ENCODE measurements at places on chromosomes 2 and 18.

DNA sequence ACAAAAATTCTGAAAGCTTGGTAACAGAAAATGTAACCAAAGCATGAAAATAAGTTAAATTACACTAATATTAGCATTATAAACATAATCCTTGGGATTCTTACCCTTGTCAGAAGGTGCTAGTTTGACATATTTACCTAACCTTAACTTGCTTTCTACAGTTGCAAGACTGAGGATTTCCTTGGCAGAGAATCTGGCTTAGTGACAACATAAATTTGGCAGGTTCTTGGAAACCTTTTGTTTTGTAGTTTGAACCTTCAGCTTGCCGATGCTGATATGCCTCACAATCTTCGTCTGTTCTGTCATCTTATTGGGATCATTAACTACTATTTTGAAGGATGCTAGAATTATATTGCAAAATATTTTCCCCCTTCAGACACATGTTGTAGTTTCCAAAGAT is 3.4 kb downstream of the XIRP2 start:
- DNase-seq, result no peak

GRCh38 chr2:4416431-4416830 is 713.1 kb downstream of the DCDC2C start:
- DNase-seq, result no peak

GRCh38 chr2:172375251-172375650 is 52.1 kb upstream of the ITGA6 start:
- no peak for DNase-seq

DNA sequence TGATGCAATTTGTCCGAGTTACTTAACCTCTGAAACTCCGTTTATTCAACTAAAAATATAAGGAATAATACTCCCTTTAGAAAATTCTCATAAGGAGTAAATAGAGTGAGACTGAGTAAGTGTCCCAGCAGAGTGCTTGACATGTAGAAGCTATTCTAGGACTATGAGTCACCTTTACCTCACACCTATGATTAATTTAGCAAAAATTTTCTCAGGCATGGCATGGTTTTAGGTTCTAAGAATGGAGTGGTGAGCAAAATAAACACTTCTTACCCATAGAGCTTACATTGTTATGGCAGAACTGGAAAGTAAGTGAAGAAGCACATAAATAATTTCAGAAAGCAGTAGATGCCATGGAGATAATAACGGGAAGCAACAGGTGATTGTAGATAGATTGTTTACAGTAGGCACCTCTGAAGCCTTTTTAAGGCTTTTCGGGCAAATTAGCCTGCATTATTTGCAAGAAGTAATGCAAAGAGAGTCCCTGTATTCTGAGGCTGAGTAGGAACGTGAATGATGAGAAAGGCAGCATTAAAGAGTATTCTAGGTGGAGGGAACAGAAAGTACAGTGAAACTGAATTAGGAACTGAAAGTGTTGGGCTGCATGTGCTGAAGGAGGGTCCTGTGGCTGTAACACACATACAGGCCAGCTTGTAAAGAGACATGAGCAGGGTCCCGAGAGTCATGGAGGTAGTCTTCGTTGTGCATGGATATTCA is 209.2 kb downstream of the ZNF407 start:
- no peak for DNase-seq

DNA sequence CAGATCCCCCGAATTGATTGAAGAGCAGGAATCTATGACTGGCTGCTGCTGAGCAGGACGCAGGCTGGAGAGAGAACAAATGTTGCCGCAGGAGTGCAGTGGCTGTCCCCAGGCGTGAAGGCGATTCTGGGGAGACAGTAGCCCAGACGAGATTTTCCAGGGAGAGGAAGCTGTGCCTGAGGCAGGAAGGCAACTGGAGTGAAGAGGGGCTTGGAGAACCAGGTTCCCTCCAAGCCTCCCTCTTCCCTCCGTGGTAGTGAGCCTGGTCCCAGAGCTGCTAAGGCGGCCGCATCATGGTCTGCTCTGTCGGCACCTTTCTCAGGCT is 1.3 kb upstream of the NPPC start:
- DNase-seq, result peak; percentile 45

GRCh38 chr2:149119368-149119767 is 80.9 kb downstream of the LYPD6B start:
- no peak for DNase-seq

- DNase-seq, result no peak
Observed at GRCh38 chr2:165453561-165454094, 15.9 kb upstream of the CSRNP3 start.

GRCh38 chr2:46410273-46411244 is 68.8 kb upstream of the TMEM247 start:
- DNase-seq, result no peak

DNA sequence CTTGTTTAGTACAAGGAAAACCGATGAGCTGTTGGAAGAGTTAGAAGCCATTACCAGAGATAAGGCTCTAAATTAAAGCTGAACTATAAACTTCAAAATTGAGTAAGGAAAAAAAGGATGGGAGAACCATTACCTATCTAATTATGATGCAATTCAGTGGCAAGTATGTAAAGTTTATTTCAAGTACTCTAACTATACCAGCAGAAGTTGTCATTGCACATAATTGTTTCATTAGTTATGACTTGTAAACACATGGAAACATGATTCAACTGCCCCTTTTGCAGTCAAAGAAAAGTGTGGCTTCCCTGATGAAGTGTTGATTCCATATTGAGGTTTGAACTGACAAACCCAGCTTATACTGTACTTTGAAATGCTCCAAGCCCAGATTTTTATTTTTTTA is 324.1 kb upstream of the KCNJ3 start:
- no peak for DNase-seq

- DNase-seq, result no peak
Observed at GRCh38 chr2:183172220-183172887, 48.1 kb downstream of the NUP35 start.

- DNase-seq, result no peak
Observed at GRCh38 chr2:201205515-201205849, 22.5 kb downstream of the CASP10 start.

GRCh38 chr2:45223531-45223930 is 214.3 kb upstream of the SIX2 start:
- DNase-seq, result no peak

- DNase-seq, result no peak
Observed at GRCh38 chr2:134325696-134326095, 71.8 kb downstream of the MGAT5 start.

DNA sequence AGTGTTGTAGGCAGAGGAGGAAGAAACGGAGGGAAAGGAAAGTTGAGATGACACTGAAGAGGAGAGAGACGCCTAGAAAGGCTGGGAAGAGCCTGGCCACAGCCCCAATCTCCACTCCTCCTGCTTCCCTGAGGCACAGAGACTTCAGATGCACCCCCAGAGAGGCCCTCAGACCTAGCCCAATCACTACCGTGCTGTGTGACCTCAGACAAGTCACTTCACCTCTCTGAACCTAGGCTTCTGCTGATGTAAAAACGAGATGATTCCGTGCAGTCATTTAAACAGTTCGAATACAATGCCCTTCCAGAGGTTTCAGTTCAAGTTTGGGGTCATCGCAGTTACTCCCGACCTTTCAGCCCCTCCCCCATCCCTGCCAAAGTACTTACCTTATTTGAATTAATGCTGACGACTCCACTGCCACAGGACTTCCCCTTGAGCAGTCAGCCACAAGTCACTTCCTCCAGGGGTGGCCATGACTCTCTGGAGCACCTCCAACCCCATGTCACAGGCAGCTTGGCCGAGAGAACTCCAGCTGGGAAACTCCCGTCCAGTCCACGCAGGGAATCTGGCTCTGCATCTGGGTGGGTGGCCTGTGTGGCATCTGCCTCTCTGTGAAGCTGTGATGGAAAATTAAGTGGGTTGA is 105.2 kb upstream of the ID2 start:
- DNase-seq, result peak; percentile 51

- peak; percentile 75 for DNase-seq
Observed at GRCh38 chr2:25165992-25166875, 2.1 kb downstream of the POMC start.

DNA sequence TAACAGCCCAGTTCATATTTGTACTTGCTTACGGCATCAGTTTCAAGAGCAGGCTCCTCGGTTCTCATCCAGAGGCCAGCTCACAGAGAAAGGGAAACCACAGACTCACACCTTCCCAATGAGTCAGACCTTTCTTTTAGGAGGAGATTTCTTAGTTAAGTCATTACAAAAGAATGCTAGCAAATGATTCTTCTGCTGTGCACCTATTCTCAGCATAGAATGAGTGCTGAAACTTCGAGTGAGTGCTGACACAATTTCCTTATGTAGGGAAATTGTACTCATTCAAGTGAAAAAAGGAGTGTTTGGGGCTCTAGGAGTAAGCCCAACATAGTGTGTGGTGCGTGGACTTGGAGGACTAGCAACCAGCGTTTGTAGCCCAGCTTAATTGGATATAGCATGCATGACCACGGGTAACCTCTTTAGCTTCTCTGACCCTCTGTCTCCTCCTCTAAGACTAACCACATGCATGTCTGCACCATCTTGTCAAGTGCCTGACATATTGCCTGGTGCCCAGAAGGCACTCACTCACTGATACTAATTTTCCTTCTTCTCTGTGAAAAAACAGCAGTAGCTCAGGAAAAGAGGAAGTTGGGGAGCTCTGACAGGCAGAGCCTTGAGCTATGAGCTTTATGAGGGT is 87.0 kb downstream of the ALPK2 start:
- DNase-seq, result peak; percentile 89

DNA sequence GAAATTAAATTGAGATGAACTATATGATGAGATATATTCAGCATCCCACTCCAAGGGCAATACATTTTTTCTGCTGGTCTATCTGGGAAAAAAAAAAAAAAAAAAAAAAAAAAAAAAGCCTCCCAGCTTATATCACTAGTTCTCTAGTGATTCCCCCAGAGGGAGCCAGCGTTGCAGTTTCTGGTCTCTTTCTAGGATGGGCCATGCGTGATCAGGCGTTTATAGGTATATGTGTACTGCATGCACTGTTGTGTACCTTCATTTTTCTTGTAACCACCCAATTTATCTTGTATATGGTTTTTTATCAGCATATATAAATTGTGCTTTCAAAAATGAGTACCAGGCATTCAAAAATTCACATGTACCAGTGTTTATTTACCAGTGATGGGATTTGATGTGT is 35.1 kb downstream of the DCDC2C start:
- DNase-seq, result peak; percentile 69

GRCh38 chr18:54094474-54094873 is 130.0 kb downstream of the MBD2 start:
- no peak for DNase-seq

DNA sequence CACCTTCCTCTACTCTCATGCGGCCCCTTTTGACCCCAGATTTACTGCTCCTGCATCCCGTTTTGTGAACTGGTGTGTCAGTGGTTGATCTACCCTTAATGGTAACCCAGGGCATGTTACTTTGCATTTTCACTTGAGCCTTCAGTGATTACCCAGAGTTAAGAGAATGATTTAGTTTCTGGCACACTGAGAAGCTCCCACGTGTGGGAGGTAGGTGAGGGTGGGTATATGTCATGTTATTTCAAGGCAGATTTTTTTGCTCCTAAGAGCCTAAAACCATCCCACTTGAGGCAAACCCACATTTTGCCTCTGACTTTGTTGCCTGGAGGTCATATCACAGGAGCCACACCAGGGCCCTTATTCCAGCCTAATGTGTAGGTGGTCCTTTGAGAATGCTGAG is 186.7 kb downstream of the CTIF start:
- no peak for DNase-seq

DNA sequence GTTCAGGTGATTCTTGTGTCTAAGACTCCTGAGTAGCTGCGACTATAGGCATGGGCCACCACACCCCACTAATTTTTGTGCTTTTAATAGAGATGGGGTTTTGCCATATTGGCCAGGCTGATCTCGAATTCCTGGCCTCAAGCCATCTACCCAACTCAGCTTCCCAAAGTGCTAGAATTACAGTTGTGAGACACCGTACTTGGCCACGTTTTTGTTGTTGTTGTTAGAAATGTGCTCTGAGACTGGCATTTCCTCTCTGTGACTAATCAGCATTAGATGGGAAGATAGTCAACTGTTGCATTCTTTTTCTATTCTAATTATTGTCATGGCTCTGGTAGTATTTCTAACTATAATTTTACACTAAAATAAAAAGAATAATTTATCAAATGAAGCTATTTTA is 191.7 kb downstream of the CAMKMT start:
- no peak for DNase-seq

DNA sequence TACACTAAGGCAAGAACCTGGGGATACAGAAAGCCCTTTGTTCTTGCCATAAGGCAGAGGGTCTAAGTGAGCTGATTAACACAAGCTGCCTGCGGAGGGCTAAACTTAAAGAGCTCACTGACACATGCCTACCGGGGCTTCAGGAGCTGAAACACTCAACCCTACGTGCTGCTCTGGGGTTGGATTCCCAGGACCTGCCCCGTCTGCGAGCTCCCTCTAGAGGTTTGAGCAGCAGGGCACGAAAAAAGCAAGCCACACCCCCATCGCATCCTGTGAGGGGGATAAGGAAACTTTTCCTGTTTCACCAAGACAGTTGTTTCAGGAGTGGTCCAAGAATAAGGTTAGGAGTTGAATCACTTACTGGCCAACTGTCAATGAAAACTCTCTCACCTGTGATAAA is 562.1 kb downstream of the TMX3 start:
- DNase-seq, result peak; percentile 73

GRCh38 chr2:218883491-218884490 is 3.1 kb downstream of the WNT10A start:
- DNase-seq, result peak; percentile 76

DNA sequence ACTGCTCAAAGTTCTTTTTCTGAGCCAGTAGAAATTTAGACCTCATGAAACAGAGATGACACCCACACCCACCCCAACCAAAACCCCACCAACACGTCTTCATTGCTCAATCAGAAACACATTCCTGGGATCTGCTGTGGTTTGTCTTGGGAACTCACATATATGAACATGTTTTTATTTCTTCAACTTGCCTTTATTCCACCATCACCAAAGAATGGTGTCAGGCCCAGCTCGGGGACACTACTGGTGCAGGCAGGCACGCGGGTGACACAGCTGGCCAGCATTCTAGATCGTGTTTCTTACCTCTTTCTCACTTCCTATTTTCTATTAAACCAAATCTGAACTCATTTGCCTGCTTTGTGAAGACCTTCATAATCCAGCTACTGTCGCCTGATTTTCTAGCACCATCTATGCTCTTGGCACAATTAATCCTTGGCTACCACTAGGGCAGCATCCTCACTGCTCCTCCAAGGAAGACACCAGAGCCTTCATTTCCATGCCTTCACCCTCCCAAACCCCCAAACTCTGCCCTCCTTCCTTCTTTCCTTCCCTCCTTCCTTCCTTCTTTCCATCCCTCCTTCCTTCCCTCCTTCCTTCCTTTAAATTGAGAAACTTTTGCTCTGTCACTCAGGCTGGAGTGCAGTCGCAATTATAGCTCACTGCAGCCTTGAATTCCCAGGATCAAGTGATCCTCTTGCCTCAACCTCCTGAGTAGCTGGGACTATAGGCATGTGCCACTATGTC is 157.1 kb downstream of the BCL2 start:
- no peak for DNase-seq

- DNase-seq, result no peak
Observed at GRCh38 chr18:60292186-60292585, 80.4 kb downstream of the MC4R start.

GRCh38 chr2:142131010-142131669 is at the start of gene LRP1B:
Gene LRP1B (minus strand): TSS chr2:142131016. CDS start chr2:142130729, 287 bp downstream.
- peak; percentile 76 for DNase-seq

All from islet precursor cell (in vitro differentiated cells).